ENCODE measurements at places on chromosomes 5 and 9. TPM values are rescaled to one million over a fixed set of nuclear protein-coding genes. Genes with fewer than 3 reads are reported as not detected.

Gene ANAPC2
- polyA plus RNA-seq, result 20.0 TPM

GRCh38 chr5:123992641-123993040 is 480.7 kb downstream of the CSNK1G3 start:
- no peaks in the 10 kb centered on the region for H3K4me1 ChIP-seq
- H3K27ac ChIP-seq, result no peak overlapping the region
- no peak overlapping the region for H3K4me3 ChIP-seq

DNA sequence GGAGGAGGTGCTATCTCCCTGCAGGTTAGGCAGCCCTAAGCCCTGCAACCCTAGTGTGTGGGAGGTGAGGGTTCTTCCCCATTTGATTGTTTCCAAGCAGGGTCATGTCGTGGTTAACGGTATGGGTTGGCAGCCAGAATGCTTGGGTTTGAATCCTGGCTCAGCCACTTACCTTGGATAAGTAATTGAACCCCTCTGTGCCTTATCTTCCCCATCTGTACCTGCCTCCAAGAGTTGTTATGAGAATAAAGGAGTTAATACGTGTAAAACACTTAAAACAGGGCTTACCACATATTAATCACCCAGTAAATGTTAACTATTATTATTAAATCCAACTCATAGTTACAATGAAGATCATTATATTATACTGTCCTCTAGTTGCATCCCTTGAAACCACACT is 52.2 kb upstream of the SPATA31E1 start:
- H3K4me3 ChIP-seq, result no peak overlapping the region
- no peak overlapping the region for H3K27ac ChIP-seq
- H3K36me3 ChIP-seq, result no peaks in the 10 kb centered on the region
- no peak for DNase-seq
- H3K27me3 ChIP-seq, result no peaks in the 10 kb centered on the region

Gene FCN1
- 1.1 TPM for polyA plus RNA-seq

Gene IRGM
- polyA plus RNA-seq, result 0.10 TPM

Gene CSF2
- not detected for polyA plus RNA-seq

GRCh38 chr5:111299831-111300432 is 75.7 kb downstream of the CAMK4 start:
- H3K27ac ChIP-seq, result no peak overlapping the region
- no peaks in the 10 kb centered on the region for H3K36me3 ChIP-seq
- H3K4me1 ChIP-seq, result no peaks in the 10 kb centered on the region
- no peaks in the 10 kb centered on the region for H3K27me3 ChIP-seq
- no peak overlapping the region for H3K4me3 ChIP-seq

- DNase-seq, result peak; percentile 63
- no peak overlapping the region for H3K4me3 ChIP-seq
- H3K27me3 ChIP-seq, result no peaks in the 10 kb centered on the region
- no peaks in the 10 kb centered on the region for H3K36me3 ChIP-seq
These were observed 90.7 kb downstream of the SMIM15 start for GRCh38 chr5:61071526-61071925.

DNA sequence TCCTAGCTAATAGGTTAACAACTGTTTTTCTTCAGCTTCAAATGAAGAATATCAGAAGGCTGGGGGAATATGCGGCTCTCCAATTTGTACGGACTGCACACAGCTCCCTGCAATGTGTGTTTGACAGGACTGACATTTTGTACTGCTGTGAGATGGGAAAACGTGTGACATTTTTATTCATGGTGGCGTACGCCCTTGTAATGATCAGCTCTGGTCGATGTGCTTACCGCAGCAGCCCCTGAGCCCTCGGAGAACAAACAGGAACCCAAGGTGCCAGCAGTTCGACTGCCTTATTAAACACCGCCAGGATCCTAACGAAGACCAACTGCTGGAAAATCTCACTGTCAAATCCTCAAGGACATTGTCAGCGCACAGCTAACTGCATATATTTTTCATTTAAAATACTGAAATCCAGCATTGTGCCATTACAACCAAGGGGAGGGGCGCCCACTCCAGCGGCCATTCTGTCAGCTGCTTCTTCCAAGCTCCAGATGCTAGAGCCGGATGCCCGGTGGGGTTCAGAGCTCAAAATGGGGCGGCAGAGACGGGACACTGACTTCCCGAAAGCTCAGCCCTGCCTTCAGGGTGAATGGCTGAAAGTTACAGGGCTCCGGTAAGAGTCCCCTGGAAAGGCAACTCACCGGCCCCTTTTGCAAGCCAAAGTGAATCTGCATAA is 66.8 kb downstream of the CRB2 start:
- H3K27me3 ChIP-seq, result no peaks in the 10 kb centered on the region
- H3K4me1 ChIP-seq, result no peaks in the 10 kb centered on the region

Gene TMEM38B
- 44.6 TPM for polyA plus RNA-seq

DNA sequence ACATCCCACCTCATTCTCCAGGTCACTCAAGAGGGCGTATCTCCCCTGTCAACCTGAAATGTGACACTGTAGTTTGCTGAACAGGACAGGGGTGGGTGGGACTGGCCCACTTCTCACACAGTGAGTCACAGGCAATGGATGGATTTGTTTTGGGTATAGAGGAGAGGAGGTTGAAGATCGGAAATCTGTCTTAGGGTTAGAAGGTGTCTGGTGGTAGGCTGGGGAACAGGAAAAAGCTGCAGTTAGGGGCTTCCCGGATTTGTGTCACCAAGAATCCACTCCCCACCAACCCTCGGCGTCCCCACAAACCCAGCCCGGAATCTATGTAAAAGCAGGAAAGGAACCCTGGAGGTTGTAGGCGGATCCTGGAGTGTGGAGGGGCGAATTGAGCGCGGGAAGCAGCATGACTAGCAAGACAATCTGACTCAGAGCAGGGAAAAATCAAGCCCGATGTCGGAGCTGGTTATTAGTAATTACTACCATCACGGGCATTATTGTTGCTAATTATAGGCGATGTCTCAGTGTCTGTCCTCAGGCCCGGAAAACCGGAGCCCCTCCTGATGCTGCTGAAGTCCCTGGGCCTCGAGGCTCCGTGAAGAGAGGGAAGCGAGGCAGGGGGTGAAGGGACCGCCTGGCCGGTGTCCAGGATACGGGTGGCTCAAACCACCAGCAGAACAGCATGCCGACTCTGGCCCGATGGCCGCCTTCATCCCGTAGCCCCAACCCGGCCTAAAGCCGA is 1.7 kb upstream of the IRX1 start:
- H3K4me3 ChIP-seq, result no peak overlapping the region
- H3K36me3 ChIP-seq, result no peaks in the 10 kb centered on the region
- peaks cover 40% of the 10 kb centered on the region for H3K27me3 ChIP-seq
- H3K4me1 ChIP-seq, result no peaks in the 10 kb centered on the region

DNA sequence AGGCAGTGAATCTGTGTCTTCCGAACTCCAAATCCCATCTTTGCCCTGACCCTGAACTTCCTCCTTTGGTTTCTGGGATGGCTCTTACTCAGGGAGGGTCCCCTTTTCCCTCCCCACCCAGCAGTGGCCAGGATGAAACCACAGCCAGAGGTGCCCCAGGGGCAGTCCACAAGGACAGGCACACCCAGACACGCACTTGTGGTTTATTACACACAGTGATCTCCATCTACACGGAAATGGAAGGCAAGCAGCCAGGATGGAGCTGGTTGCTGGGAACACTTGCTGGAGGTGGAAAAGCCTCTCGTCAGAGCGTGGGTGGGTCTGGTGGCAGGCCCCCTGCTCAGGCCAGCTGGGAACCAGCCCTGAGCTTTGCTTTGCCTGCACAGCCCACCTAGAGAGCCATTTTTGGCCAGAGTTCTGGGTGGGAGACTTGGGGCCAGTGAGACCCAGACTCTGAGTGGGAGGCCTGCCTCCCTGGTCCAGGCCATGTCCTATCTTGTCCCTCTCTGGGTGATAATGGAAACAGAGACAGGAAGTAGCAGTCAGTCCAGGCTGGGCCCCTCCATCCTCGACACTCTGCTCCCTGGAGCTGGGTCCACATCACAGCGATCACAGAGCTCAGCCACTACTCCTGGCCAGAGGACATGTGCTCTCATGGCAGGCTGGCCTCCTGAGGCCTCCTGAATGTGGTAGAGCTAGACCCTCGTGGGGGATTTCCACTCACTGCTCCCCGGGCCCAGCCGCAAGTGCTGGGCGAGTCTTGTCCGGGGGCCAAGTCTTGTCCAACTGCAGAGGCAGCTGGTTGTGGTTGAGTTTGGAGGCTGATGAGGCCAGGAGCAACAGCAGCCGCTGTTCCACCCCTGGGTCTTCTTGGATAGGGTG is 5.1 kb upstream of the PHYKPL start:
- DNase-seq, result peak; percentile 74
- H3K27me3 ChIP-seq, result no peaks in the 10 kb centered on the region
- H3K4me3 ChIP-seq, result no peak overlapping the region
- H3K4me1 ChIP-seq, result peaks cover 8% of the 10 kb centered on the region

Gene KIF24
- polyA plus RNA-seq, result 2.1 TPM

DNA sequence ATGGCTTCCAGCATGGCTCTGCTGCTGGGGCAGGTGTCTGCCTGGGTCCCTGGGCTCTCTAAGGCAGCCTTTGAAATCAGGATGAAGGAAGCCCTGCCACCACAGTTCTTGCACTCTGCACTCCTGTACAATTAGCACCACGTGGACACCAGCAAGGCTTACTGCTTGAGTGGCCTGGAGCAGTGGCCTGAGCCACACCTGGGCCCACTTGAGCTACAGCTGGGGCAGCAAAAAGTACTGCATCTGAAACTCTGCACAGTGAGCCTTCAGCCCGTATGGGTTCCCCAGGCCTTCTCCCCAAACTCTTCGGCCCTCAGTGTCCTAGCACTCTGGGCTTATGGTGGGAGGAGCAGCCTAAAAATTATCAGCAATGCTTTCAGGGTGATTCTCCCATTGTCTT is 8.0 kb upstream of the INIP start:
- no peak overlapping the region for H3K4me3 ChIP-seq
- no peak for DNase-seq
- no peaks in the 10 kb centered on the region for H3K27me3 ChIP-seq
- no peaks in the 10 kb centered on the region for H3K36me3 ChIP-seq
- no peaks in the 10 kb centered on the region for H3K4me1 ChIP-seq
- no peak overlapping the region for H3K27ac ChIP-seq

DNA sequence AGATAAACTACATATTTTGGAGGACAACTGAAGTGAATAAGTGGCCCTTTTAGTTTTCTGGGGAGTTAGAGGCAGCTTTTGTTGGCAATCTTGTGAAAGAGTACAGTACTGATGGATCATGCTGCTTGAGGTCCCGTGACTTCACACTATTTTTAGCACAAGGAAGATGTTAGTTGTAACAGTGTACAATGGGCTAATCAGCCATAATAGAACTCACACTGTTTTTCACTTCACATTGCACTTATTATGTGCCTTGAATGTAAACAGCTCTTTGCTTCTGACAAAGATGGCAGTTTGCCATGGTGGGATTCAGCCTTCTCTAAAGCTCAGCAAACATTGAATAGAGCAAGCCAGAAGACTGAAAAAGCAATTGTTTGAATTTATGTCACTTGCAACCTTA is 176.7 kb upstream of the ZNF608 start:
- H3K4me1 ChIP-seq, result no peaks in the 10 kb centered on the region
- no peak overlapping the region for H3K27ac ChIP-seq
- H3K36me3 ChIP-seq, result no peaks in the 10 kb centered on the region
- no peak for DNase-seq
- H3K27me3 ChIP-seq, result no peaks in the 10 kb centered on the region

- no peaks in the 10 kb centered on the region for H3K36me3 ChIP-seq
- no peak for DNase-seq
- H3K4me1 ChIP-seq, result no peaks in the 10 kb centered on the region
These were observed 56.4 kb downstream of the SCAMP1 start for GRCh38 chr5:78416677-78417425.

- H3K27ac ChIP-seq, result no peak overlapping the region
- H3K4me1 ChIP-seq, result no peaks in the 10 kb centered on the region
- no peak overlapping the region for H3K4me3 ChIP-seq
- DNase-seq, result no peak
These were observed 8.0 kb upstream of the CCIN start for GRCh38 chr9:36161187-36161586.

DNA sequence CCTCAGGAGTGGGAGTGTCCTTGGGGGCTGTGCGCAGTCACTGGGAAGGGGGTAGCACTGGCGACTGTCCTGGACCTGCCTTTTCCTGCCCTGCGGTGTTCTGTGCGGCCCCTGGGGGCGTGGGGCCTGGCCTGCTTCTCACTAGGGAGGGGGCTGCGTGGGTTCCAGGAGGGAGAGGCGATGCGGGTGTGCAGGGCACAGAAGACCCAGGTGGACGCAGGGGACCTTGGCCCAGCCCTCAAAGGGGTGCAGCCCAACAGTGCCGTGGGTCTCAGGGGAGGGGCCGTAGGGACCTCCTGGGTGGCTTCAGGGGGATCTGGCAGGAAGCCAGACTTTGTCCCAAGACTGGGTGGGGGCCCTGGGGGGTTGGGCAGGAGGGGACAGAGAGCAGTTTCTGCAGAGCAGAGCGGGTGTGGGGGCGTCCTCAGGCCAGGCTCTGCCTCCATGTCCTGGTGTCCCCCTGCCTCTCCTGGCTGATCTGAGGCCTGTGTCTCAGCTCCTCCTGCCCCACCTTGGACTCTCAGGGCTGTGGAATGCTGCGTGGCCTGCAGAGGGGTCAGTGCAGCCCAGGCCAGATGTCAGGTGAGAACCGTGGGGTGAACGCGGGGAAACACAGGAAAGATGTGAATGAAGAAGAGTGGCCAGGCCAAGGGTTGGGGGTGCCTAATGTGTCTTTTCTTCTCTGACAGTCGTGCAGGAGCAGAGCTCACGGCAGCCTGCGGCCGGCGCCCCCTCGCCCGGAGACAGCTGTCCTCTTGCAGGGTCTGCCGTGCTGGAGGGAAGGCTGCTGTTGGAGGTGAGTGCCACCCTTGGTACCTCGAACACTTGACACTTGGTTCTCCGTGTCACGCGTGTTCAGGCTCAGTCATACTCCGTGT is 54.6 kb downstream of the AHRR start:
- H3K27ac ChIP-seq, result no peak overlapping the region
- no peak overlapping the region for H3K4me3 ChIP-seq

DNA sequence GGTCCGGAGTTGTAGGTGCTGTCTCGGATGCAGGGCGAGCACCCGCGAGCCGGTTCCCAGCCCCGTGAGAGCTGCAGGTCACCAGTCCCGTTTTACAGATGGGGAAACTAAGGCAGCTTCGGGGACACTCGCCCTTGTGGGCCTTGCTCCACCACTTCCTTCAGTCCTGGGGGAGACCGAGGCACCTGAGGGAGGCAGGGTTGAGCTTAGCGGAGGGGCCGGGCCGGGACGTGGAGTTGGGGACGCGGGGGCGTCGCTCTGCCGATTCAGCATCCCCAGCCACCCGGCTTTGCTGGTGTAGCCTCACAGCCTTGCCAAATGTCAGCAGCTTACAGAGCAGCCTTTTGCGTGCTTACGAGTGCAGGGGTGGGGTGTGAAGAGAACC is 530 bp downstream of the BBLN start:
- peak overlapping the region; percentile 37 for H3K27ac ChIP-seq
- H3K27me3 ChIP-seq, result no peaks in the 10 kb centered on the region
- DNase-seq, result no peak
- H3K4me3 ChIP-seq, result peak overlapping the region; percentile 76

GRCh38 chr5:52743970-52744369 is 43.7 kb upstream of the ITGA1 start:
- H3K36me3 ChIP-seq, result no peaks in the 10 kb centered on the region
- no peak overlapping the region for H3K27ac ChIP-seq
- H3K4me1 ChIP-seq, result no peaks in the 10 kb centered on the region
- no peaks in the 10 kb centered on the region for H3K27me3 ChIP-seq
- peak; percentile 60 for DNase-seq

- no peaks in the 10 kb centered on the region for H3K36me3 ChIP-seq
- no peaks in the 10 kb centered on the region for H3K4me1 ChIP-seq
- H3K27me3 ChIP-seq, result no peaks in the 10 kb centered on the region
- no peak overlapping the region for H3K27ac ChIP-seq
These were observed 41.4 kb downstream of the SYK start for GRCh38 chr9:90842996-90843395.

- H3K27me3 ChIP-seq, result no peaks in the 10 kb centered on the region
- H3K4me3 ChIP-seq, result no peak overlapping the region
- H3K4me1 ChIP-seq, result peaks cover 1% of the 10 kb centered on the region
- DNase-seq, result no peak
These were observed 234.7 kb downstream of the SYK start for GRCh38 chr9:91036356-91036755.

Gene SLC36A2
- polyA plus RNA-seq, result not detected
